Activated T-cell treated with anti-CD3 and anti-CD28 coated beads, Interleukin-2, amount 50 U/mL, for 4 hours (primary cell): ENCODE measurements at places on chromosomes 2 and 18. TPM values are rescaled to one million over a fixed set of nuclear protein-coding genes. Genes with fewer than 3 reads are reported as not detected.

ABHD3 gene
- total RNA-seq: 11.1 TPM

EGR4 gene
- total RNA-seq: 0.87 TPM

CHST10 gene
- 9.5 TPM for total RNA-seq

GRCh38 chr2:163341426-163341825 lies 394.4 kb downstream of the FIGN start:
- DNase-seq: no peak

DNA sequence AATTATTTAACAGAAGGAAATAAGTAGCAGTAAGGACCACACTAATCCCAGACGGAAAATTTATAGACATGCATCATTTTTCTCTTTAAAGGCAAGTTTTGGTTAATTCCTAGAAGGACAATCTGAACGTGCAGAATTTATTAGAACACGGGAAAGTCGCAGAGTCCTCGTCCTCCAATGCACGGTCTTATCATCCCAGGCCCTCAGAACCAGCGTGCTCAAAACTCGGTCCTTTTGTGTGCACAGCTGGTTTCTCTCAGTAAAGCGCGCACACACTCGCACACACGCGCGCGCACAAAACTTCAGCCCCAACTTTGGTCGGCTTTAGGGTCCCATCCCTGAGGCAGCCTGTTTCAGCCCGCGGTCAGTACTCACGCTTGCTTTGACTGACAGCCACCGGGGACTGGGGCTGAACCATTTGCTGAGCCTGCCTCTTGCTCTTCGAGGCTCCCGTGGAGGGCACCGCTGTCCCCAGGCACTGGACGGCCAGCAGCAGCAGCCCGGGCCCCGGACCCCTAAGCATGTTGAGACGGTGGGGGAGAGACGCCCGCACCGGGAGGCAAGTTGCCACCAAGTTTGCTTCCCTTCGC lies 493 bp downstream of the FN1 start:
- no peak for DNase-seq

DNA sequence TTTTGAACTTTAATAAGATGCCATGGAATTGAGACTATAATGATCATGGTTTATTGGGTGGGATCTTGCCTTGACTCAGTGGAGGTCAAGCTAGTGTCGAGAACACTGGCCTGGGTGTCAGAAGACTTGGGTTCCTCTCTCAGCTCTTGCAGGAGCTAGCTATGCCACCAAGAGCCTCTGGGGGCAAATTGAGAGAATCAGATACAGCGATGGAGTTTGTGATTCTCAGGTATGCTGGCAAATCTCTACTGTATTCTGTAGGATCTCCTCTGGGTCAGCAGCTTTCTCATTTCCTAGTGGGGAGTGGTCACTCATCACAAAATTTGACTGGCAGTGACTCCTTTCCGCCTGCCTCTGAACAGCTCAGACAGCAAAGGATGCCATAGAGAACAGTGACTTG lies 477.0 kb downstream of the RNF144A start:
- no peak for DNase-seq
